ENCODE measurements at places on chromosomes 2 and 18. TPM values are rescaled to one million over a fixed set of nuclear protein-coding genes. Genes with fewer than 3 reads are reported as not detected.
A peak's percentile ranks its signal among the peaks of the same experiment; 100 is the strongest.

The HOXD3 gene
- 5.0 TPM for total RNA-seq

The DDX1 gene
- 72.9 TPM for total RNA-seq

The SERPINE2 gene
- total RNA-seq, result 33.3 TPM

The SAG gene
- total RNA-seq, result not detected

The SLC40A1 gene
- 285 TPM for total RNA-seq

The CPLX4 gene
- total RNA-seq, result not detected

The PARD6G gene
- total RNA-seq, result 49.9 TPM

The LRRC30 gene
- total RNA-seq, result not detected

The COLEC11 gene
- total RNA-seq, result 13.5 TPM

The EPB41L3 gene
- 37.7 TPM for total RNA-seq

The CIB4 gene
- 0.45 TPM for total RNA-seq

DNA sequence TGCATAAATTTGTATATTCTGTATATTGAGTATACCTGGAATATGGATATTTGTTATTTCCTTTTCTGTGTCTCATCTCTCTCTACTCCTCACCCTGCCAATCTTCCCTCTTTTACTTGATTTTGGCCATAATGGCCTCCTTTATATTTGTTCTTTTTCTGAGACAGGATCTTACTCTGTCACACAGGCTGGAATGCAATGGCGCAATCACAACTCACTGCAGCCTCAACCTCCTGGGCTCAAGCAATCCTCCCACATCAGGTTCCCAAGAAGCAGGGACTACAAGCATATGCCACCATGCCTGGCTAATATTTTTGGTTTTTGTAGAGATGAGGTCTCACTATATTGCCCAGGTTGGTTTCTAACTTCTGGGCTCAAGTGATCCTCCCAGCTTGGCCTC, 30.5 kb downstream of the PREPL start:
- H3K4me1 ChIP-seq, result peaks cover 32% of the 10 kb centered on the region
- no peak for DNase-seq
- no peak overlapping the region for H3K27ac ChIP-seq
- H3K36me3 ChIP-seq, result peaks cover 4% of the 10 kb centered on the region
- H3K4me3 ChIP-seq, result no peak overlapping the region
- H3K27me3 ChIP-seq, result no peaks in the 10 kb centered on the region

DNA sequence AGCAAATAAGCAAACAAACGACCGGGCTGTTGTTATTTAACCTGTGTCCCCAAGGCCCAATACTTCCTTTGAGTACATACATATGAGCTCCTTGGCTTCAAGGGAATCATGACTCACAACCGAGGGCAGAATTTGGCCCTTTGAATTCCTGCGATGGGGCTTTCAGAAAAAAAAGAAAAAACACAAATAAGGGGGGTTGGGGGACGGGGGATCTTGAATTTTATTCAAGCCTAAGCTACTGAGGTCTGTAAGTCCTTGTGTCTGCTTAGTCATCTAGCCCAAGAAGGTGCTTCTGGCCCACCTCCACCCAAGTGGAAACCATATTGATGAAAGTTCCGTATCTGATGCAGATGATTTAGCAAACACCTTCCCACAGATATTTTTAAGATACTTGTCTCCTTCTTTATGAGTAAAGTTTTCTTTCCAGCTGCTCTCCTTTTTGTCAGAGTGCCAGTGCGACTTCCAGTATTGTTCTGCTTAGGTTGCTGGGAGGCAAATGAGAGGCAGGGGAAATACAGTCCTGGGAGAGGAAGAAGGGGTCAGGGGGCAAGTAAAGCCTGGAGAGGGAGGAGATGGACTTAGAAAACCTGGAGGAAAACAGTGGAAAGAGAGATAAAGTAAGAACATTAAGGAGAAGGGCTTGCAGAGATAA, 169.6 kb downstream of the ZEB2 start:
- H3K27me3 ChIP-seq, result no peaks in the 10 kb centered on the region
- peak; percentile 23 for DNase-seq
- H3K36me3 ChIP-seq, result no peaks in the 10 kb centered on the region
- peaks cover 32% of the 10 kb centered on the region for H3K4me1 ChIP-seq
- H3K4me3 ChIP-seq, result no peak overlapping the region

GRCh38 chr2:113178069-113178746, 4.4 kb downstream of the PSD4 start:
- H3K36me3 ChIP-seq, result no peaks in the 10 kb centered on the region
- H3K4me1 ChIP-seq, result peaks cover 46% of the 10 kb centered on the region
- H3K27me3 ChIP-seq, result no peaks in the 10 kb centered on the region
- no peak for DNase-seq
- H3K27ac ChIP-seq, result peak overlapping the region; percentile 95

- no peaks in the 10 kb centered on the region for H3K36me3 ChIP-seq
- H3K4me1 ChIP-seq, result peaks cover 12% of the 10 kb centered on the region
- DNase-seq, result no peak
- no peaks in the 10 kb centered on the region for H3K27me3 ChIP-seq
- no peak overlapping the region for H3K27ac ChIP-seq
- H3K4me3 ChIP-seq, result no peak overlapping the region
Observed at GRCh38 chr2:26941486-26941885, 29.0 kb upstream of the MAPRE3 start.

- peak; percentile 82 for DNase-seq
- H3K4me1 ChIP-seq, result peaks cover 45% of the 10 kb centered on the region
- no peaks in the 10 kb centered on the region for H3K36me3 ChIP-seq
- peak overlapping the region; percentile 83 for H3K27ac ChIP-seq
Observed at GRCh38 chr2:119715409-119716283, 36.6 kb downstream of the TMEM177 start.

DNA sequence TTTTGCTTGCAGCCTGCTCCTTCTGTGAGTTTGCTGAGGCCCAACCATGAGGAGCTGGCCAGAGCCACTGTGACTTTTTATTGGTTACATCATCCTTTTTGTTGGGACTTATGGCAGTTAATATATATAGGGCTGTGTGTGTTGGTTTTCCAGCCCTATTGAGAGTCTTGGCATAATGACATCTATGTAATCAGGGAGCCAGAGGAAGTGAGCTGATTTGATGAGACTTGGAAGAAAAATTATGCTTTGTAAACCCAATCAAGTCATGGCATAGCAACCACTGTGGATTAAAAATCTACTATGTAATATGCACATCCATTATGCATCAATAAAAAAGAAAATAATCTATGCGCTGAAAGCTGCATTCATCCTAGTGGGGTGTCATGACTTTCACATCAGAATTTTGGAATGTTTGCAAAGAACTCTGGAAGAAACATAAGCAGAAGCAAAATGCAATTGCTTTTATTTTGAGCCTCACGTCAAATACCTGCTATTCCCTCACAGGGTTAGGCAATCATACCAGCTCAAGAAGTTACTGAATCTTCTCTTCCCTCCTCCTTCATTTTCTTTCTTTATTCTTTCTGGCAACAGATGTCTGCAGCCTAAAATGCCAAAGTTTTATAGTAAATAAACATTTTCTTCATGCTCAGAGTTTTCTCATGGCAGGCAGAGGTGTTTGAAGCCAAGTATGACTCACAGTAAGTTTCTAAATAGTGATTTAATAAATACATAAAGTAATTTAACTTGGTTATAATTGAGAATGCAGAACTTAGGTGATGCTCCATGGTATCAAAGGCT, 308.5 kb downstream of the KCNS3 start:
- H3K4me1 ChIP-seq, result no peaks in the 10 kb centered on the region
- no peaks in the 10 kb centered on the region for H3K36me3 ChIP-seq
- no peak overlapping the region for H3K4me3 ChIP-seq

DNA sequence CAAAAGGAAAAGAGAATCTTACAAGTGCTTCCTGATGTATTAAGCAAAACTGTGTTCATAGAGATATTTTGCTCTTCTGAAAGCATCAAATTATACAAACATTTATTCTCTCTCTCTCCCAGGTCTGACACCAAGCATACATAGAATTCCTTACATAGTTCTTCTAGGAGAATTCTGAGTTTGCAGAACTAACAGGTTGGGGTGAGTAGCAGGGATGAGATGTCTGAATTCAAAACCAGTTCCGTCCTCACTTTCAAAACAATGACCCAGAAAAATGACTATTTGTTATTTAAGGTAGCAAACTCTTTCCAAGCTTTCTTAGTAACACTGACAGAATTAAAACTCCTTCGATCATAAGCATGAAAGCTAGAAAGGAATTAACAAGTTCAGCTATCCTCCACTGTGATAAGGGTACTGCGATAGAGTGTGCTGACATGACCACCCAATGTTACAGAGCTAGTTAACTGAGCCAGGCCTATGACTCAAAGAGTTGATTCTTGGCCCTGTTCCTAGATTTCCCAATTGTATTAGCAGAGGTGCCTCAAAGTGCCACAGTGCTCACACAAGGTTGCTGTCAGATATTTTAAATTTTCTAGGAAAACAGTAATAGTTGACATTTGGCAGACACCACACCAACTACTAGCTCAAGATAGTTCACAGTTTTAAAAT, 85.8 kb upstream of the SETBP1 start:
- H3K27ac ChIP-seq, result no peak overlapping the region
- H3K4me3 ChIP-seq, result no peak overlapping the region
- H3K36me3 ChIP-seq, result no peaks in the 10 kb centered on the region
- DNase-seq, result no peak
- no peaks in the 10 kb centered on the region for H3K27me3 ChIP-seq

DNA sequence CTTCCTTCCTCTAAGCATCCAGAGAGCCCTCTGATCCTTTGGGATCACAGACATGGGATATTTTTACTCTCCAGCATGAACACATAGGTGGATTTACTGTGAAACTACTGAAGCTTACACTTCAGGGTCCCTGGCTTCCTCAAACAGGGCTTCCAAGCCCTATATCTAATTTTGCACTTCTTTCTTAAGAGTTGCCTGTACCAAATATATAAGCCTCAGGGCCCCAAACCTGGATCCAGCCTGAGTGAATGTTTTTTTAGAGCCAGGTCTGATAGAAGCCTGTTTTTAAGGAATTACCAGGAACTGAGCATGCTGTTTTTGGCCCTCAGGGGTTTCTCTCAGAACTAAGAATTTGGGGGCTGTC, 13.2 kb upstream of the KCMF1 start:
- H3K4me1 ChIP-seq, result peaks cover 20% of the 10 kb centered on the region
- no peaks in the 10 kb centered on the region for H3K27me3 ChIP-seq
- H3K36me3 ChIP-seq, result no peaks in the 10 kb centered on the region
- H3K4me3 ChIP-seq, result no peak overlapping the region
- no peak for DNase-seq

DNA sequence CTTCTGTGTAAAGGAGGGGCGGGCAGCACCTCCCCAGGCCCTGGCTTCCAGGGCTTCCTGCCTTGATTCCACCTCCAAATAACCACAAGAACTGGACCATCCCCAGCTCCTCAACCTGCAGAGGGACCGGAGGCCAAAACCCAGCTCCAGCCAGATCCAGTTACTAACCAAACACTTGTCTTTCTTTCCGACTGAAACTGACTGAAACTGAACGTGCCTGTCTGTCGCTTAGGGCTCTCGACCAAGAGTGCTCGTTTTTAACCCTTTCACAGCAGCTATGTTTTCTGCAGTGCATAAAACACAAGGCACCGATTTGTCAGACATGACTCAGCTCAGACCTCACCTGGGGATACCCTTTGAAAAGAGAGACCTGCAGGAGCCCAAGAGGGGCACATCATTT, 249.9 kb upstream of the SIX2 start:
- H3K27me3 ChIP-seq, result no peaks in the 10 kb centered on the region
- H3K4me1 ChIP-seq, result peaks cover 24% of the 10 kb centered on the region
- DNase-seq, result peak; percentile 52
- H3K4me3 ChIP-seq, result no peak overlapping the region

DNA sequence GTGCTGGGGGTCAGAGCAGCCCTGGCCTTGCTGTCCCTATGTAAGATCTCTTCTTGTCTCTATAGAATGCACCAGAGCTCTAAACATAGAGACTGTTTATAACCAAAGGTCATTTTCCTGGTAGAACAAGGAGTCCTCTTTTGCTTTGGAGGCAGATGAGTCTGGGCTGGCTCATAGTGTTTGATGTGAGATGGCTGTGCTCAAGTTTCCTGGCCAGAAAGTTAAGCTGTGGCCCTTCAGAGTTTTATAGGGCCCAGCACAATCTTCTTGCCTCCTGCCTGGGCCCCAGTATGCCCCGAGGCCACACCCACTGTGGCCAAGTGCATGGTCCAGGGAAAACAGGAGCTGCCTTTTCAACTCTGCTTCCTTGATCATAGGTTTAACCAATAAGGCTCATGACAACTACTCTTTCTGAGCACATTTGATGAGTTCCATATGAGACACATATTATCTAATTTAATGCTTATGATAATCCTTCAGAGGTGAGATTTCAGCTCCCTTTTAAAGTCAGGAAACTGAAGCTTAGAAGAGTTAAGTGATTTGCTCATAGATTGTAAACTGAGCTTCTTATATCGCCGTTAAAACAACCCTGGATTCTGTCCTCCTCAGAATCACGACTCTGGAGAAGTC, 66.3 kb downstream of the MYCN start:
- no peak overlapping the region for H3K27ac ChIP-seq
- no peak overlapping the region for H3K4me3 ChIP-seq
- DNase-seq, result no peak
- peaks cover 10% of the 10 kb centered on the region for H3K4me1 ChIP-seq

DNA sequence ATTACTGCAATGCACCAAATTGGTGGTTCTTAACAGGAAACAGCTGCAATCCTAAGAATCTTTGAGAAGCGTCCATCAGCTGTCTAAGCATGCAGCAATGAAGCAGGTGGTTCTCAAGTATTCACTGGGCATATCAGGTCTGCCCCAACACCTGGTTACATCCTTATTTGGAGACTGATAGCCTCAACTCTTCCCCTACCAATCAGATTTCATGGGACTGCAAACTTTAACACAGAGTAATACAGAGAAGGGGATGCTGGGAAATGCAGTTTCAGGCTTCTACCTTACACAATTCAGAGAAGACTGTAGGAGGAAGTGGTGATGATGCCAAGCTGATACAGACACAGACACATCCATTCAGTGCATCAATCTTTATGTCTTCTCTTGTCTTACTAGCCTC, 240.5 kb downstream of the BCL2 start:
- no peaks in the 10 kb centered on the region for H3K27me3 ChIP-seq
- no peaks in the 10 kb centered on the region for H3K36me3 ChIP-seq

DNA sequence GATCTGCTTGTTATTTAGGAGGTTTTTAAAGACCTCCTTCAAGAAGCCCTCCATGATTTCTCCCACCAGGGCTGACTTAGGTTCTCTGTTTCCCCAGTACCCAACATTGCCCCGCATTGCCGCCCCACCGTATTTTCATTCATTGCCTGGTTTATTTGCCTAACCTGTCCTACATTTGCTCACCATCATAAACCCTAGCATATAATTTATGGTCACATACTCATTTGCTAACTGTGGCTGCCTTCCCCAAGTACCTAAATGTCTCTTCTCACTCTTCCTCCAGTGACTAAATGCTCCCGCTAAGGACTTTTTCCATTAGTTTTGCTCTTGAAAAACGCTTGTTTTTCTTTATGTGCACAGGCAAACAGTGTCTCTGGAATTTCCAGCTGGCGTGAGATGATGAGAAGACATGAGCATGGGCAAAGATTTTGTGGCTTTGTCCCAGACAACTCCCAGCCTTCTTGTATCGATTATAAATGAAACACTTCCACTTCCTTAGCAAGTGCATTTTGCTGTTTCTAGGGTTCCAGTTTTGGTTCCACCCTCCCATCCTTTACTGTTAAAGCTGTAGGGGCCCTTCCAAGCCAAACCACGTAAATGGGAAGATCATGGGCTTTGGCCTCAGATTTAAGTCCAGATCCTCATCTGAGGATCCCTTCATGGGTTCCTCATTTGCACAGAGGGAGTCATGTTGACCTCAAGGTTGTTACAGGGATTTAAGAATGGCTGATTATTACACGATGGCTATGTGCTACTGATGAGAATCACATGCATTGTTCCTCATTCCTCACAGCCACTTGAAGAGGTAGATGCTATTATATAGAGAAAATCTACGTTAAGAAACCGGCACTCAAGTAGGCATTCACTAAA, 21.0 kb upstream of the ARMC9 start:
- H3K4me1 ChIP-seq, result no peaks in the 10 kb centered on the region
- H3K36me3 ChIP-seq, result no peaks in the 10 kb centered on the region
- no peaks in the 10 kb centered on the region for H3K27me3 ChIP-seq
- H3K4me3 ChIP-seq, result no peak overlapping the region
- no peak overlapping the region for H3K27ac ChIP-seq
- DNase-seq, result no peak

All from thyroid gland (tissue), 4 donors.